ENCODE measurements at places on chromosomes 16 and 17.

DNA sequence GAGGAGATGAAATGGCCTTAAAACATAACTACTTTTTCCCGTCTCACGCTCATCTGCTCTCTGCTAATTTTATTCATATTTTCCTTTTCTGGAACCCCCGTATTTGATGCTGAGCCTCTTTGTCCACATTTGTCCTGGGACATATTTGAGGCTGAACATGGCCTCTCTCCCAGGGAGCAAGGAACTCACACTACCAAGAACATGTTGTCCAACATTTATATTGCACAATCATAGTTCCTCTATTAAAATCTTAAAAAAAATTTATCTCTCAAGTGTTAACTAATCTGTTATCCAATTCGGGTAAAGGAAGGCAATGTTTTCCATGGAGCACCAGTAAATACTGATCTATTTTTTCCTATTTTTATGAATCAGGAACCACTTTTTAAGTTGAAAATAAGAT lies 60.2 kb downstream of the CMC2 start:
- DNase-seq, result no peak

- peak; percentile 79 for DNase-seq
Measured at GRCh38 chr17:45316434-45317110, at the start of gene MAP3K14. Gene MAP3K14, minus strand, starts transcription at chr17:45317020. Its CDS starts 26,275 bp downstream, at chr17:45290745.

DNA sequence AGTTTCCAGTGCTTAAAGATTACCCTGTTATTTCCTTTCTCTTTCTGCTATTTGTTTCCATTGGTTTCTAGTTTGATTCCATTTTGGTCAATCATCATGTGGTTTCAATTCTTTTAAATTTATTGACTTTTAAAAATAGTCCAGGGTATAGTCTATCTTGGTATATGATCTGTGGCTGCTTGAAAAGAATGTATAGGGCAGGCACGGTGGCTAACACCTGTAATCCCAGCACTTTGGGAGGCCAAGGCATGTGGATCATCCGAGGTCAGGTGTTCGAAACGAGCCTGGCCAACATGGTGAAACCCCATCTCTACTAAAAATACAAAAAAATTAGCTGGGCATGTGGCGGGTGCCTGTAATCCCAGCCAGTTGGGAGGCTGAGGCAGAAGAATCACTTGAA lies 34.5 kb upstream of the NACA2 start:
- DNase-seq, result no peak

DNA sequence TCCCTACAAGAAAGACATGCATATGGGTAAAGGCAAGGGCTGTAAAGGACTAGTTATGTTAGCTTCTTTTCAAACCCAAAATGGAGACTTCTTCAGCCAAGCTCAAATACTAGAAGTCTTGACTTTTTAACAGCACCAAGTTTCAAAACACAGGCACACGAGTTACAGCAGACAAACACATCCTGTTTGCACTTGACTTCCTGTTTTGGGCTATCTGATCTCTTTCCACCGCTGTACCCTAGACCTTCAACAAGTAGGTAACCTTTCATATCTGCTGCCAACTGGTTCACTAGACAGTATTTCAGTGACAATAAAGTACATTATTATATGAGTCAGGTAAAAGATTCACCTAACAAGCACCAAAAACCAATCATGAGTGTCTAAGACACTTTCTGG lies 12.3 kb downstream of the RFFL start:
- DNase-seq, result no peak

DNA sequence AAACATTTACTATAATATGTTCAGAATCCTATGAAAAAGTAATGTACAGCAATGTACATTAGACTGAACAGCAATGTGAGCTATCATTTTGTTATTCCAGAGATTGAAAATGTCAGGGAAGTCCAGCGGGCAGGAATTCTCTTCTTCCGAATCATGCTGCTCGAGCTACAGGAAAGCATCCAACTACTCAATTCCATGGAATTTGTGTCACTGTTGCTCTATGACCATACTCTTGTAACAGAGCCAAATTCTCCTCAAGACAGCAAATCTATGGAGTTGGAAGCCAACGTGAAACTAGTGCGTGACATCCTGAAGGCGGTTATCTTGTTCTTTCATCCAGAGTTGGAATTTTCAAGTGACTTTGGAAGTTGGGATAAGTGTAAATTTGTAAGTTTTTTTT lies 24.8 kb upstream of the NSRP1 start:
- DNase-seq, result peak; percentile 52
